OCI-M1 (cell line): ENCODE measurements at places on chromosomes 11 and 22.

DNA sequence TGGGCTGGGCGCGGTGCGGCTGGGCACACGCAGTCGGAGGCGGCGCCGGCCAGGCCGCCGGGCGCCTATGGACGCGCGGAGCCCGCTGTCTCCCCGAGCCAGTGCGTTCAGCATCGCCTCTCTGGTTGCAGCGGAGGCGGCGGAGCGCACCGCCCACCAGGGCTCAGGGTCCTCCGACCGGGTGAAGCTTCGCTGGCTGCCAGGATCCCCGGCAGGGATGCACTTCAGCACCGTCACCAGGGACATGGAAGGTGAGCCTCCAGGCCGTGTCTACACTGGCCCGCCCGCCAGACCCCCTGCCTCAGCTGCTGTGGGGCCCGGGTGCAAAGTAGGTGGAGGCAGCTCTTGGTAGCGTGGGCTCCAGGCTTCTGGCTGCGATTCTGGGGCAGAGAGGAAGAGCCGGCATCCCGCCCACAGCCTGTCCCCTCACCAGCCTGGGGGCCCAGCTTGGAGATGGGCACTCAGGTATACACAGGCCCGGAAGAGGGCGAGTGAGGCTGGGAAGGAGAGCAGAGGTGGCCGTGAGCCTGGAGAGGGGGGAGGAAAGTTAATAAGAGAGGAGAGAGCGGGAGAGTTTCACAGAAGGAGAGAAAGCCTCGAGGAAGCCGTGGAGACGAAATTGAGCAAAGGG lies 1.0 kb upstream of the TBX1 start:
- no peak for DNase-seq

- no peak for DNase-seq
These were observed 9.9 kb downstream of the PCSK7 start for GRCh38 chr11:117221775-117222517.

- DNase-seq = no peak
These were observed 444 bp downstream of the CWF19L2 start for GRCh38 chr11:107457205-107457557.

DNA sequence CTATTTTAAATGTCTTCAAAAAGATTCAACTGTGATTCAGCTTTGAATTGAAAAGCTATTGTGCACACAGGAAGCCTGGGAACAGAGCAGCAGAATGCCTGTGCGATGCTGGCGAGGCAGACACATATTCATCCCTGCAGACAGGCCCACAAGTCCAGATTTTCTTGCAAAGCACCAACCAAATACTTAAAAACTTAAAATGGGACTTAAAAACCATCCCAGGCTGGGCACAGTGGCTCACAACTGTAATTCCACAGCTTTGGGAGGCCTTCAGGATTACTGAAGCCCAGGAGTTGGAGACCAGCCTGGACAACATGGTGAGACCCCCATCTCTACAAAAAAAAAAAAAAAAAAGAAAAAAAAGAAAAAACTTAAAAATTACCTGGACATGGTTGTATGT lies 122.6 kb upstream of the SERPIND1 start:
- no peak for DNase-seq

GRCh38 chr11:130711193-130711592 lies 205.1 kb downstream of the SNX19 start:
- no peak for DNase-seq

DNA sequence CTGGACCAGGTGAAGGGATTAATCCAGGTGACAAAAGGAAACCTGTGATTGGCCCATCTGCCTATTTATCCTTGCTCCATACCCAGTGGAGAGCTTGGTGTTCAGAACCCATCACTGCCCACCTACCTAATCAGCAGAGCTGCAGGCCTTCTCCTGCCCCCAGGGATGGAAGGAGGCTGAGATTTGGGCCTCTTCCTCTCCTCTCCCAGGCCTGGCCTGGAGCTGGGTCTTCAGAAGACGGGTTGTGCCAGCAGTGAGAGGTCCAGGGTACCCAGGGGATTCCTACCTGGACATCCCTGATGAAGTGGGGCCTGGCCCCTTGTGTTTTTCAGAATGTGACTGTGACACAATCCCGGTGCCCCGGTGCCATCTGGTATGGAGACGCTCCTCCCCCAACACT lies 80.3 kb upstream of the MYOD1 start:
- DNase-seq = no peak

DNA sequence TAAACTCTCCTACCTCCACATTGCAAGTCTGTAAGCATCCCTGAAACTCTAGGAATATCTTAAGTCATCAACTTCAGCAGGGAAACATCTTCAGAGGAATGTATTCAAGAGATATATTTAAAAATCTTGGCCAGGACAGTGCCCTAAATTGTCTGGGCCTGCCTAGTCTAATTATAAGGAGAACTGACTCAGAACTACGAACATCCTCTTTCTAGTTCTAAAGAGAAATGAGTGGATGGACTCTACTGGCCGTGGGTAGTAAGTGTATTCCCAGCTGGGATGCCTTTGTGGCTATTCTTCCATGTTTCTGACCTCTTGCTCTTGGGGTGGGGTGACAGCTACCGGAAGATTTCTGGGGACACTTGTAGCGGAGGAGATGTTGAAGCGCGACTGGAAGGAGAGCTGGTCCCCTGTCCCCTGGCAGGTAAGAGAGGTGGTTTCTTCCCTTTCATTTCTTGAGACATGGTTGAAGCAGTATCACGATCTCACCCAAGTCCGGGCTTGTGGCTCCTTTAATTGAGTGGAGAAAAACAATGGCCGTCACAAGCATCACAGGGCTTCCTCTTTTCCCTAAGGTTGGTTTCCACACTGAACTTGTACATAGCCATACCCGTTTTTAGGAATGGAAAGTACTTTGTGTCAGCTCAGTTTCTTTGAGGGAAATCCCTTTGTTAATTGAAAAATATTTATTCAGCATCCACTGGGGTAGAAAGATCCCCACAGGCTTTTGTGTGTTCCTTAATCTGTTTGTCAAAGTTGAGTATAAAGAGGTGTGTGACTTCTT lies 97.7 kb upstream of the SORL1-AS1 start:
- DNase-seq = no peak
